Activated naive CD4-positive, alpha-beta T cell (primary cell): ENCODE measurements at places on chromosomes 12 and 14.

DNA sequence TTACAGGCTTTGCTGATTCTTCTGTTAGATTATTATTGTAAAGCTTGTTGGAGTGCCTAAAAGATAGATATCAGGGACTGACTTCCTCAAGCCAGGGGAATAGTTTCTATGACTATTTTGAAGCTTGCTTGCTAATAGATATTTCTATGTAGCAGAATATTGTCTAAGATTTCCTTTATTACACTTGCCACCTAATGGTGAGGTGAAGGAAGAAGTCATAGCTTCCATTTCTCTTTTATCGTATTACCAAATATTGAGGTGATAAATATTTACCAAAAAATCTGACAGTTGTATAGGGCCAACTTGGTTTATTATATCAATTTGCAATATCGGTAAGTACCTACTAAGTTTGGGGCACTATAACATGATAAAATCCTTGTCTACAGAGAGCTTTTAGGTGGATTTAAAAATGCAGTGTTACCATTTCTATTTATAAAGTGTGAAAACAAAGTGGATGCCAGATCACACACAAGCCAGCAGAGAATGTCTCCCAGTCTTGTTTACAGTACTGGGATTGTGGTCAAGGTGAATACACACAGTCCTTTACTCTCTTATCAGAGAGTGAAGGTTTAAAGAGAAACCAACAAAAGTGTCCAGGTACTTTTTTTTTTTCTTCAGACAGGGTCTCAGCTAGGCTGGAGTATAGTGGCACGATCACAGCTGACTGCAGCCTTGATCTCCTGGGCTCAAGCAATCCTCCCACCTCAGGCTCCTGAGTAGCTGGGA lies 137.9 kb downstream of the IGF1 start:
- no peak for DNase-seq

- DNase-seq: no peak
These were observed 353.7 kb downstream of the APAF1 start for GRCh38 chr12:98998697-98999299.

DNA sequence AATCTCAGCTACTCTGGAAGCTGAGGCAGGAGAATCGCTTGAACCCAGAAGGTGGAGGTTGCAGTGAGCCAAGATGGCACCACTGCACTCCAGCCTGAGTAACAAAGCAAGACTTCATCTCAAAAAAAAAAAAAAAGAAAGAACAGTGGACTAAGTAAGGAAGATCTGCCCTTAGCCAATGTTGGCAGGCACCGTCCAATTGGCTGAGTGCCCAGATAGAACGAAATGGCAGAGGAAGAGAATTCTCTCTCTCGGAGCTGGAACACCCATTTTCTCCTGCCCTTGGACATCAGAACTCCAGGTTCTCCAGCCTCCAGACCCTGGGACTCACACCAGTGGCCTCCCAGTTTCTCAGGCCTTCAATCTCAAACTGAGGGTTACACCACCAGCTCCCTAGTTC lies 49.9 kb downstream of the ESR2 start:
- no peak for DNase-seq

DNA sequence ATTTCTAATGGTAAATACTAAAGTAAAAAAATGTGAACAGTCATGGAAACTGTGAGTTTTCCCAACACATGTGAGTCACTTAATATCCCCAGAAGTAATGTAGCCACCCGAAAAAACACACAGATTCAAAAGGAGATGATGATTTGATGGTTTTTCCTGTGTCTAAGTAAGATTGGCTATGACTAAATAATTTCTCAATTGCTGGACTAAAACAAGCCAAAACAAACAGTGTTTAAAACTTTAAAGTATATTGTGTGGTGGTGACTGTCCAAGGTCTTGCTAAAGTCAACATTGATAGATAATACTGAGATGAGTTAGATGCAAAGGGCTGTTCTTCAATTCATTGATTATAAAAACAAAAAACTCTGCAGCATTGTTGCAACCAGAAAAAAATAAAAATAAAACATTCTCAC lies 89.6 kb upstream of the SOX5 start:
- no peak for DNase-seq

DNA sequence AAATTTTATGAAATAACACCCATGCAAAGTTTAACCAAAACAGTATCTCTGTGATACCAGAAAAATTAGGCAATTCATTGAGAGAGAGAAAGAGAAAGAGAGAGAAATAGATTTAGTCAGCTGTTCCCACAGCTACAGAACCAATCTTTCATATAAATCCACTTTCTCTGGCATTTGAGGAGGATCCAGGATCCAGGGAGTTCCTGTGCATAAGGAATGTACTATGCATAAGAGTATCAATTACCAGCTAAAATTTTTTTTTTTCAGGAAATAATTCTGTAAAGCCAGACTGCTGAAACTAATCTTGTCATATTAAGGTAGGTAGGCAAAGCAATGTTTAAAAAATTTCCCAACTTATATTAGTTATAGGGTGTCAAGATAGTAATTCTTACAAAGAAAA lies 133.7 kb downstream of the FLRT2 start:
- DNase-seq: no peak

GRCh38 chr14:34931206-34931605 lies 51.6 kb upstream of the SRP54 start:
- DNase-seq: no peak

DNA sequence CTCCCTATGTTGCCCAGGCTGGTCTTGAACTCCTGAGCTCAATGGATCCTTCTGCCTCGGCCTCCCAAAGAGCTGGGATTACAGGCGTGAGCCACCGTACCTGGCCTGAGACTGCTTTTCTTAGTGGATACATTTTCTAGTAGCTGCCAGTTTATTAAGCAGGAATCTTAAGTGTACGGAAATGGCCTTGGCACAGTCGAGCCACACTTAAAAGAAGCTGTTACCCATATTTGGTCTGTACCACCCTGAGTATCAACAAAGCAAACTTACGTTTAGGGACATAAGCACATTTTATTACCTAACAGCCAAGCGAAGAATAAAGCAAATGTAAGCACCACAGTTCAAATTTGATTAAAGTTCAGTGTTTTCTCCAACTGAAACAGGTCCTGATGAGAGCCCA lies 50.7 kb upstream of the NR2C1 start:
- DNase-seq: no peak

GRCh38 chr12:108144080-108144479 lies 15.0 kb downstream of the WSCD2 start:
- DNase-seq: no peak

- no peak for DNase-seq
These were observed 1.4 kb downstream of the MAP3K9 start for GRCh38 chr14:70807898-70808415.

GRCh38 chr12:76186131-76186906 lies 101.8 kb upstream of the NAP1L1 start:
- no peak for DNase-seq

- DNase-seq: no peak
These were observed 99.1 kb upstream of the SLCO1C1 start for GRCh38 chr12:20596061-20596460.

DNA sequence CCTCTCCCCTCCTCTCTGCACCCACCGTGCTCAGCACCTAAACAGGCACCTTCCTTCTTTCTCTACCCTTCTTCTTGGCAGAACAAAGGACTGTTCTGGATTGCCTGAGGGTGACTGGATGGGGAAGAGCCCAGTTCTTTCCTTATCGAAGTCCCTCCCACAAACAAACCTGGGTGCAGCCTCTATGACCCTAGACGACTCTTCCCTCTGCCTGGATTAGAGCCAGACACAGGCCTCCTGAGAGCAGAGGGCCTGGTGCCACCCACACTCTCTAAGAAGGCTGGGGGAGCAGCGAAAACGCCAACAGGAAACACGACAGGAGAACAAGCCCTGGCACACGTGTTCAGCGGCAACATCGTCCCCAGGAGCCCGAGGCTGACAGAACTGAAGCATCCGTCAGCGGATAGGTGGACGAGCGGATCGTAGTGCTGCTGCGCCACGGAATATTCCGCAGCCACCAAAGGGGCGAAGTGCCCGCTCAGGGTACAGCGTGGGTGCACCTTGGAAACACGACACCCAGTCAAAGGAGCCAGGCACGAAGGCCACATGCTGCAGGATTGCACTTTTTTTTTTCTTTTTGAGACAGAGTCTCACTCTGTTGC lies 38.0 kb downstream of the RIMBP2 start:
- no peak for DNase-seq

GRCh38 chr12:53427905-53428594 lies 4.4 kb downstream of the AMHR2 start:
- DNase-seq: no peak
